Immature natural killer cell (primary cell): ENCODE measurements at places on chromosomes 6 and 20.

- no peak for DNase-seq
Observed at GRCh38 chr6:169958510-169958909, 207.1 kb downstream of the ERMARD start.

DNA sequence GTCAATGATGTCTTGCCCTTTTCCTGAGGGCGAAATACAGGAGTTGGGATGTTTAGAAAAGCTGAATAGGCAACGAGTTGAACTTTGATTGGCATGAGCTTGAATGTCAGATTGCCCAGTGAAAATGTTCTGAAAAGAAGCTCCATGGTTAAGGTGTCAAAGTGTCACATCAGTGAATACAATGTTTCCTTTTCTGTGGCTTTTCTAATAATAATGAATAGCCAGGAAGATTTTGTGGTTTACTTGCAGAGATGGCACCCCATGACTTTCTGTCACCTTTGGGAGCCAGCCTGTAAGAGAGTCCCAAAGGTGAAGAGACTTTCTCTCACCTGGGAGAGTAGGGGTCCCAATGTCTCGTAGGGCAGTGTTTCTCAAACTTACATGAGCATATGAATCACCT lies 119.2 kb downstream of the KCNQ5 start:
- no peak for DNase-seq

- DNase-seq: no peak
Observed at GRCh38 chr6:158722176-158722729, 72.4 kb downstream of the SYTL3 start.

DNA sequence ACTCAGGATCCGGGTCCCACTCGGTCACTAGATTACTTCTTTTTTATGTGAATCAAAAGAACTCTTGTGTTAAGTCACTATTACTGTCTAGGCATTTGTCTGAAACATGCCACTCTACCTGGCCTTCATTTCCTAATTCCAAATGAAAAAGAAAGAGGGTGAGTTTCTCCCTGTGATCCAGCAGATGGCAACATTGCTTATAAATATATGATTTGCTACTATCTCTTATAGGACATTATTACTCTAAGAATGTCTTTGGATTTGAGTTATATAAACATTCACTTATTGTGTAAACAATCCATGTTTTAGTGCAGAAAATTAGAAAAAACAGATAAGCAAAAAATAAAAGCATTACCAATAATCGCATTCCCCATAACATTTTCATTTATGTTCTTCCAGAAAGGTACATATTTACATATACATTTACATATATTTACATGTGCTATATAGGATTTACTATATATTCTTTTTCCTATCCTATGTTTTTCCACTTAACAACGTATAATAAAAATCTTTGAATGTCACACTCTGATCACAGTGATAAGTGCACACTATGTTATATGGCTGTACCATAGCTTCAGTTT lies 66.9 kb downstream of the FAXC start:
- no peak for DNase-seq

- peak; percentile 65 for DNase-seq
Observed at GRCh38 chr20:62382306-62383198, 4.4 kb upstream of the RPS21 start.

- no peak for DNase-seq
Observed at GRCh38 chr6:45706319-45706718, 309.3 kb downstream of the CLIC5 start.

GRCh38 chr6:73514746-73515110 lies 6.1 kb downstream of the EEF1A1 start:
- no peak for DNase-seq

DNA sequence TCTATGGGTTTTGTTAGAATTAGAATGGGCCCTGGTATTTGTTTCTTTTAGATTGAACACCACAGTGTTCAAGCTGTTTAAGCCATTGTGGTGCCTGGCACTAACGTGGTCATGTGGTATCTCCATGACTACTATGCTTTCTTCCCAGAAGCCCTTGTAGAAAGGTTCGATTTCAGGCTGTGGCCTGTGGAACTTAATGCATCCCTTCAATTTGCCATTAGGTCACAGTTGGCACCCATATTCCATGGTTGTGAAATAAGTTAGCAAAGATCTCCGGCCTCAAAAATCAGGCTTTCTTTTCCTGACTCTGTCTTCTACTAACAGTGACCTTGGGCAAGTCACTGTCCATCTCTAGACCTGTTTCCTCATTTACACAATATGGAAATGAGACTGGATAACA lies 31.3 kb upstream of the AAR2 start:
- no peak for DNase-seq

GRCh38 chr6:89938014-89938413 lies 43.7 kb downstream of the GJA10 start:
- DNase-seq: no peak

GRCh38 chr20:58127701-58128111 lies 100.7 kb downstream of the ANKRD60 start:
- no peak for DNase-seq
